Activated CD8-positive, alpha-beta T cell treated with anti-CD3 and anti-CD28 coated beads, Interleukin-2, amount 10 ng/mL, durations not matched to agents 7 days and 5 days (primary cell): ENCODE measurements at places on chromosomes 5 and 9. TPM values are rescaled to one million over a fixed set of nuclear protein-coding genes. Genes with fewer than 3 reads are reported as not detected.

The TPRN gene
- 10.9 TPM for total RNA-seq

DNA sequence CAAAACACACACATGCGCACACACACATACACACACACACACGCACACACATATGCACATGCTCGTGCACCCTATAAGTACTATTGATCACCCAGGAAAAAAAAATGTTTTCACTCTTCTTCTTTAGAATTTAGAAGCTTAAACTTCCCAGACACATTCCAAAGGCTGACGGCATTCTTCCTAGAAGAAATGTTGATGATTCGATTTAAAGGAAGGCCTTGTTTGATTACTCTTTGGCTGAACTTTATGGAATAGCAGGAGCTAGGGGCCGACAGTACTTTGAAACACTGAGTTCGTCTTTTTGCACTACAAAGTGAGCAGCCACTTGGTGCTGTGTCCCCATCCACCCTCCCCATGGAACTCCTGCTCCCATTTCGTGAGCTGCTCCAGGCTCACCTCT lies 113.2 kb downstream of the EGFLAM start:
- no peak for DNase-seq
- no peaks in the 10 kb centered on the region for H3K36me3 ChIP-seq
- peaks cover 9% of the 10 kb centered on the region for H3K4me1 ChIP-seq

The NRG2 gene
- not detected for total RNA-seq

GRCh38 chr5:31186672-31187267 lies 6.7 kb upstream of the CDH6 start:
- no peaks in the 10 kb centered on the region for H3K36me3 ChIP-seq
- no peaks in the 10 kb centered on the region for H3K4me1 ChIP-seq
- H3K27ac ChIP-seq, result no peak overlapping the region
- no peaks in the 10 kb centered on the region for H3K27me3 ChIP-seq
- no peak for DNase-seq

DNA sequence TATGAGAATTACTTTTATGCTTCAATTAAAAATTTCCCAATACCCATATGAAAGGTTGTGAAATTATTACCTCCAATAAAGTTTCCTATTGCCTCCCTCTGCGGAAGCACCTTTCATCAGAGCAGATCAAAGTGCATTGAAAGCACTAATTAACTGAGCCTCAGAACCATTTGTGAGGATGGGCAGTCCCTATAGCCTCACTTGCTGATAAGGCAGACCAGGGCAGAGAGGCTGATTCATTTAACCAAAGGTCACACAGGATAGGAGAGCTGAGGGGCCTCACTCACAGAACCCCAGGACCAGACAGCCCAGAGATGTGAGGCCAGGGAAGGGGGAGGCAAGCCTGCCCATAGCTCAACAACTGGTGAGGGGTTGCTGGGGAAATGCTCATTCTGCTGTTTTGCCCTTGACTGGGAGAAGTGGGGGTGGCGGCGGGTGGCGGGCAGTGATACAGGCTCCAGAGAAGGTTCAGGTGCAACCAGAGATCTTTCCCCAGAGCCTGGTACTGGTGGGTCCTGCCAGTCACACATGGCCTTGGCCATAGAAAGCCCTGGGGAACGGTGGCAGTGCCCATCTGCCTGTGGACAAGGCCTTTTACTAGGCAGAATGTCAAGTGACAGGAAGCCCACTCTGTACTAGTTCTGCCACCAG lies 57.9 kb downstream of the MACROH2A1 start:
- peaks cover 63% of the 10 kb centered on the region for H3K36me3 ChIP-seq
- no peak overlapping the region for H3K4me3 ChIP-seq
- no peak for DNase-seq
- H3K27me3 ChIP-seq, result no peaks in the 10 kb centered on the region
- no peaks in the 10 kb centered on the region for H3K4me1 ChIP-seq

GRCh38 chr5:158096835-158097234 lies 237.9 kb upstream of the CLINT1 start:
- H3K4me1 ChIP-seq, result no peaks in the 10 kb centered on the region
- H3K36me3 ChIP-seq, result no peaks in the 10 kb centered on the region
- no peak overlapping the region for H3K27ac ChIP-seq
- no peak overlapping the region for H3K4me3 ChIP-seq
- DNase-seq, result no peak
- no peaks in the 10 kb centered on the region for H3K27me3 ChIP-seq

GRCh38 chr9:17219261-17219660 lies 84.4 kb downstream of the CNTLN start:
- no peaks in the 10 kb centered on the region for H3K4me1 ChIP-seq
- no peak overlapping the region for H3K4me3 ChIP-seq
- no peaks in the 10 kb centered on the region for H3K27me3 ChIP-seq

GRCh38 chr5:37120270-37120669 lies 128.9 kb downstream of the CPLANE1 start:
- DNase-seq, result no peak
- peaks cover 18% of the 10 kb centered on the region for H3K36me3 ChIP-seq
- H3K27ac ChIP-seq, result no peak overlapping the region

GRCh38 chr5:53246042-53246836 lies 136.7 kb upstream of the MOCS2 start:
- no peak for DNase-seq
- H3K36me3 ChIP-seq, result no peaks in the 10 kb centered on the region
- H3K27me3 ChIP-seq, result peaks cover 7% of the 10 kb centered on the region

- H3K4me1 ChIP-seq, result no peaks in the 10 kb centered on the region
- no peak overlapping the region for H3K27ac ChIP-seq
- no peaks in the 10 kb centered on the region for H3K27me3 ChIP-seq
- DNase-seq, result no peak
- no peak overlapping the region for H3K4me3 ChIP-seq
Measured at GRCh38 chr9:70949239-70949638, 172.2 kb downstream of the TRPM3 start.

DNA sequence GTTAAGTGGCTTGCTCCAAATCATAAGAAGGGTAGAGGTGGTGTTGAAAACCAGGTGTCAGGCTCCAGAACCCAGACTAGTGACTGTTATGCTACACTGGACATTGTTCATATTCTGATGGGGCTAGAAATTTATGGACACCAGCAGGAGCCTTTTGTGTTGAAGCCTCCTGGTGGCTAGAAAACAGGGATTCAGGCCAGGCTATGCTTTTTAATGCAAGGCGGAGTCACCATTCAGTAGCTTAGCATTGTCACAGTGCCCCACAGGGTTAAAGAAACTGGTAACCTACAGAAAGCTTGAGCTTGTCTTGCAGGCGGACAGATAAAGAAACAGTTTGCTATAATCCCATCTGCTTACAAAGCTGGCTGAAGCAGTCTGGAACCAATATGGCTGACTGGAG lies 23.0 kb upstream of the GOLM1 start:
- H3K36me3 ChIP-seq, result no peaks in the 10 kb centered on the region
- H3K27me3 ChIP-seq, result no peaks in the 10 kb centered on the region
- no peak overlapping the region for H3K27ac ChIP-seq
- H3K4me3 ChIP-seq, result no peak overlapping the region

The CATSPER3 gene
- total RNA-seq, result 0.89 TPM
